ENCODE measurements at places on chromosomes 13 and 19. TPM values are rescaled to one million over a fixed set of nuclear protein-coding genes. Genes with fewer than 3 reads are reported as not detected.

The GJB2 gene
- not detected for total RNA-seq

DNA sequence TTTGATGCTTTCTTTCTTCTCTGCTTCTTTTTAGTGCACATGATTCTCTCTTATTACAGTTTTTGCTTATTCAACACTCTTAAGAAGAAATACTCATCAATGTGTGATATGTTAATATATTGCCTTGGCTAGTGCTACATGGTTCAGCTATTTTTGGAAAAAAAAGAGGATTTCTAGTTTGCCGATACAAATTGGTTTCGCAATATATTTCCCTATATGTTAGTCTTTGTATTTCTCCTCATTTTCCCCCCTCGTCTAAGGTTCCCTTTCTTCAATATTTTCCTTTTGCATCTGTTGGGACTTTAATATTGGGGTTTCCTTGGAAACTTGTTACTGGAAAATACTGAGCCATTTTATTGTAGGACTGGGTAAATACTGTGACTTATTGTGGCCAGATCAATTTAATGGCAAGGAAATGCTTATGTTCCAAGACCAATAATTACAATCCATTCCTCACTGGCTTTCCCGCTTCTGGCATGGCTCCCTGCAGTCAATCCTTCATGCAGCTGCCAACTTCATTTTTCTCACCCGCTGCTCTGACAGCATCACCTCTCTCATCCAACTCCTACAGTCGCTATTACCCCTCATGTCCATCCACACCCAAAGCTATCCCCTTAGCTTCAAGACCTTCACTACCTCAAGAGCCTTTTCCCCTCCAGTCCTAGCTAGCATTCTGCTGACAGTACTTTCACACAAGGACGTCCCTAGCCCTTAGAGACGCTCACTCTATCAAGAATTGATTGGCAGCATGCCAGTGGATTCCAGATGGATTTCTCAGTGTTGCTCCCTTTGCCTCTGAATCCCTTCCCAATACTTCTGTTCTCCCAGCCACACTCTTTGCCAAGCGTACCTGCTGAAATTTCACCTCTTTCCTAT lies 280.1 kb upstream of the TMTC4 start:
- no peaks in the 10 kb centered on the region for H3K36me3 ChIP-seq
- H3K4me1 ChIP-seq, result no peaks in the 10 kb centered on the region
- no peak overlapping the region for H3K27ac ChIP-seq

The LAIR1 gene
- total RNA-seq, result 7.6 TPM

DNA sequence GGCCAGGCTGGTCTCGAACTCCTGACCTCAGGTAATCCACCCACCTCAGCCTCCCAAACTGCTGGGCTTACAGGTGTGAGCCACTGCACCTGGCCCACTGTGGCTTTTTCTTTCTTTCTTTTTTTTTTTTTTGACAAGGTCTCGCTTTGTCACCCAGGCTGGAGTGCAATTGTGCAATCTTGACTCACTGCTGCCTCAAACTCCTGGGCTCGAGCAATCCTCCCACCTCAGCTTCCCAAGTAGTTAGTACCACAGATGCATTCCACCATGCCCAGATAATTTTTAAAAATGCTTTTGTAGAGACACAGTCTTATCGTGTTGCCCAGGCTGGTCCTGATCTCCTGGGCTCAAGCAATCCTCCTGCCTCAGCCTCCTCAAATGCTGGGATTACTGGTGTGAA lies 12.1 kb upstream of the FCGBP start:
- no peaks in the 10 kb centered on the region for H3K4me1 ChIP-seq
- no peaks in the 10 kb centered on the region for H3K36me3 ChIP-seq
- DNase-seq, result peak; percentile 7
- H3K27me3 ChIP-seq, result no peaks in the 10 kb centered on the region
- no peak overlapping the region for H3K4me3 ChIP-seq
- no peak overlapping the region for H3K27ac ChIP-seq

DNA sequence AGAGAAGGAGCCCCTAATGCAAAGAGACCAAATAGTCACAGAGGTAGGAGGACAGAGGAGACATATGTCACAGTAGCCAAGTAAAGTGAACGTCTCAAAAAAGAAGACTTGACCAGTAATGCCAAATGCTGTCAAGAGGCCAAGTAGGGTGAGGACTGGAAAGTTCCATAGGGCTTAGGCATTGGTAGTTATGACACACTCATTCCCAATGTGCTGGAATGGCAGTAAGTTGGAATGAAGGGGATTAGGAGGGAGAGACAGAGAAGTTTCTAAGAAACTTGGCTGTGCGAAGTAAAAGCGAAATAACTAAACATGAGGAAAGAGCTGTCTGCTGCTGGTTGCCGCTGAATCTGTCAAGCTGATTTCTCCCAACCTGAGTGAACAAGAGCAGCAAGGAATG lies 14.9 kb upstream of the FRY start:
- H3K36me3 ChIP-seq, result no peaks in the 10 kb centered on the region
- H3K4me3 ChIP-seq, result no peak overlapping the region
- no peaks in the 10 kb centered on the region for H3K27me3 ChIP-seq
- no peak overlapping the region for H3K27ac ChIP-seq
- DNase-seq, result no peak
- H3K4me1 ChIP-seq, result no peaks in the 10 kb centered on the region

GRCh38 chr19:19546751-19547162 lies 8.7 kb downstream of the CILP2 start:
- DNase-seq, result no peak
- no peaks in the 10 kb centered on the region for H3K36me3 ChIP-seq
- H3K4me3 ChIP-seq, result no peak overlapping the region
- H3K27me3 ChIP-seq, result peaks cover 11% of the 10 kb centered on the region
- no peaks in the 10 kb centered on the region for H3K4me1 ChIP-seq

Data from esophagus muscularis mucosa (tissue), 4 donors.